ENCODE measurements at places on chromosomes 1 and 21.

DNA sequence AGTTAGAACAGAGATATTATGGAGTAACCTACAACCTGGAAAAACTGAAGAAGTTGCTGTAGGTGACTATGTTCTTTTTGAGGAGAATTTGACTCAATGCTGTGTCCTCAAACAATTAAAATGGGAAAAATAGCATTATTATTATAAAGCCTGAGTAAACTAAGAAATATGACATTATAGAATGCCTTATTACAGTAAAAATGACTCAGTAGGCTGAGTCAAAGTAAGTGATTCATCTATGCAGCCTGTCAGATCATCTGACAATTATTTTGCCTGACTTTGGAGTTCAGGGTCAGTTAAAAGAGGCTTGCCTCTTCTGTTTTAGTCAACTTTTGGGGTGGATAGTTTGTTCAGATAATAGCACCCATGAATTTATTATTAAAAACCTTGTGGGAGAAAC, 150.8 kb upstream of the PTGFR start:
- no peak for DNase-seq

DNA sequence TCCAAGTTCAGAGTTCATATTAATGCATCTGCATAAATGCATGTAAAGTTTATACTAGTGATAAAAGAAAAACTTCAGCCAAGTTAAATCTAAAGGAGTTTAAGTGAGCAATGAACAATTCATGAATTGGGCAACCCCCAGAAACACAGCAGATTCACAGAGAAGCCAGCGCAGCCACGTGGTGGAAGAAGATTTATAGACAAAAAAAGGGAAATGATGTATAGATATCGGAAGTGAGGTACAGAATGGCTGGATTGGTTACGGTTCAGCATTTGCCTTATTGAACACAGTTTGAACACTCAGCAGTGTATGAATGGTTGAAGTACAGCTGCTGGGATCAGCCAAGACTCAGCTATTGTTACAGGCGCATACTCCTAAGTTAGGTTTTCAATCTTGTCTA, 5.7 kb downstream of the AK5 start:
- DNase-seq = no peak

DNA sequence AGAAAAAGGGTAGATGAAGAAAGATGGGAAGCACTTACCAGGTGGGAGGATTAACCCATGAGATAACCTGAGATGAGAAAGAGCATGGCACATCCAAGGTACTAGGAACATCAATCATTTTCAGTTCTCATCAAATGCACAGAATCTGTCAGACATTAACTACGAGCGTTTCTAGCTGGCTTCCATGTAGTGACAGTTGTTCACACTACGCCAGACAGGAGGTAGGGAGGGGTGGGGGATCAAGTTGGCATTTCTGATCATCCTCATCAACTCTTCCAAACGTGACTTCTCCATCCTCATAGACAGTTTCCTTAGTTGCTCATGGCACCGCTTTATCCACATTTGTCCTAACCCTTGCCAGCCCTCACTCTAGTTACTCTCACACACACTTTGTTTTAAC, 120.2 kb downstream of the PLD5 start:
- no peak for DNase-seq

DNA sequence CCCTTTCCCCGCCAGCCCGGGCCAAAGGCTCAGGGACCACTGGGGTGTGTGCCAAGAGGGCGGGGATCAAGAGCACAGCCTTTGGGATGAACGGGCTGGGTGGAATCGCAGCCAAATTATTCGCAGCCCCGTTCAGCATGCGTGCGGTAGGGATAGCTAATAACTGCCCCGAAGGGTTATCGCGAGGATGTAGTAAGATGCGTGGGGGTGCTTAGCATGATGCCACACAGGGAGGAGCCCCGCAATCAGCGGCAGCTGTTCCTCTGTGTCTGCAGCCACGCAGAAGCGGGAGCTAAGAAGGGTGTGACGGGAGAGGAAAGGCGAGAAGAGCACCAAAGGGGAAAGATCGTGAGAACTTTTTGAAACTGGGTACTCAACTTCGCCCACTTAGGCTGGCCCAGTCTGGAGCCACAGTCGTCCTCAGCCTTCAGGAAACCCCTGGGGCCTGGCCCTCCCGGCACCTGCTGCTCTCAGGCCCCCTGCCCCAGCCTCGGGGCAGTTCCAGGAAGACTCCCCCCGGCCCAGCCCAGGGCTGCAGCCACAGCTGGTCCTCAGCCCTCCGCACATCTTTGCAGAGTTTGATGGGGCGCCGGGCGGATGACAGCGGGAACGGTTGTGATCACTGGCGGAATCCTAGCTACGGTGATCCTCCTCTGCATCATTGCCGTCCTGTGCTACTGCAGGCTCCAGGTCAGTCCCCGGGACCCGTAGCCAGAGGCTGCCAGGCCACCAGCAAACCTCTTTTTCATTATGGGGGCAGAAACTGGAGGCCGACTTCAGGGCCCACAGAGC, 64.9 kb downstream of the TOR1AIP2 start:
- DNase-seq = no peak

DNA sequence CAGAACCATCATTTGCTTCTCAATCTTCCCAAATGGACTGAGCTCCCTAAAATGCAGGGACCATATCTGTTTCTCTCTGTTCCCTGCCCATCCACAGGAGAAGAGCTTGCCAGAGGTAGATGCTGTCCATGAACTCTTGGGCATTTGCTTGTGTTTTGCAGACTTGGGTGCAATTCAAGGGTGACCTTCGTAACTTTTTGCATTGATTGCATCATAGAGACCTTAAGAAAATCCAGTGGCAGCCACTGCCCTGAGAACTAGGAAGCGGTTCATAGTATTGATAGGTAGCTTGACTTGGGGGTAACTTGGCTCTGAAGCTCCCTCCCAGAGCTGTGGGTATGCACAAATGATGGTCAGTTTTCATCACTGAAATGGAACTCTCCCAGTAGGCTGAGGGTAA, 34.3 kb upstream of the EDEM3 start:
- DNase-seq = no peak

DNA sequence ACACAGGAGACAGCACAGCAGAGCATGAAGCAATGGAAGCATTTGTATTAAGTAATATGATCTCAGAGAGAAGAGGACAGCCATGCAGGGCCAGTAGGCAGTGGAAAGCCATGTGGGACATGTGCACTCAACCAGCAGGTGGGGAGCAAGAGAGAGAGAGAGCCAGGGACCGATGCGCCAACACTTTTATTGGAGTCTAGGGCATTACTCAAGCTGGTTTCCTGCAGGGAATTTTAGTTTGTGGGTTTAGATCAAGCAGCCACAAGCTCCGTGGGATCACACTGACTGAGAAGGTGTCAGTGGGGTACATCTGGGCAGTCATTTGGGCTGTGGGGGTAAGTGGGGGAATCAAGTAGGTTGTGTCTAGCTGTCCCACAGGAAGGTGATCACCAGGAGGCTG, 137.1 kb downstream of the PCBP3 start:
- DNase-seq = no peak

- DNase-seq = no peak
Observed at GRCh38 chr1:184075055-184076029, 23.8 kb downstream of the TSEN15 start.

- DNase-seq = no peak
Observed at GRCh38 chr1:37237948-37238347, 203.6 kb upstream of the GRIK3 start.

- DNase-seq = no peak
Observed at GRCh38 chr1:174795806-174796205, 203.9 kb upstream of the CACYBP start.

DNA sequence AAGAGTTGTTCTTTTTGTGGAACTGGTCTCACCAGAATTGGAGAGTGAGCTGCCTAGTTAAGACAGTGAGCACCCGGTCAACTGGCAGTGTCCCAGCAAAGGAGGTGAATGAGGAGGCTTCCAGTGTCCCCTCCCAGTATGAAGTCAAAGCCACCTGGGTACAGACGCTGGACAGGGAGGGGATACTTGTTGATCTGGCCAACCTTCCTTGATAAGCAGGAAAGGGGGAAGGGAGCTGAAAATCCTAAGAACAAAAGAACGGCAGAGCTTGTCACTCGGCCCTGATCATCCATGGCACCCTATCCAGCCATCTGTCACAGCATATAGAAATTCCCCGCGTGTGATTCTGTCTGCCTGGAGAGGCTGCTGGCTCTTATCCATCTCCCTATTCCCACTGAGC, 91.5 kb downstream of the SSBP3 start:
- DNase-seq = no peak

DNA sequence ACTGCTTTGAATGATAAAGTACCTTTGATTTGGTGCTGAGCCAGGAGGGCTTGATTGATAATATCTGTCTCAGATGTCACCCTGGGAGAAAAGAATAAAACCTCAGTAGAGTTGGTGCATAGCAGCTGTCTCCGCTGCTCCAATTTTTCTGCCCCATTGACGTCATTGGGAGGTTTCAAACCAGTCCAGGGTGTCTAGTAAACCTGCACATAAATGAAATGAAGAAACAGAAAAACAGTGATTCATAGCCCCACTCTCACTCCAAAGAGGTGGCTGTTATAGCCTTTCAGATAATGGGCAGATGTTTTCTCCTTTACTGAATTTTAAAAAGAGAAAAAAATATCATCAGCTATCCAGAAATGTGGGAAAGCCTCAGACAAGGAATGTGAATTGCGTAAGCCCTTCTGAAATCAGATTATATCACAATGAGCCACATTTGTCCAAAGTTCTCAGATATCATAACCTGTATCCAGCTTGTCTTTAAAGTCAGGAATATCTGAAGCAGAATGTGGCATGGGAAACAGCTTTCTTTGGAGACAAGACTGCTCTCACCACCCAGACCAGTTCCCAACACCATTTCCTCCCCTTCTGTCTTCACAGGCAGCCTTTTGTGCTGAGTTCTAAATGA, 351.3 kb upstream of the SGIP1 start:
- no peak for DNase-seq

DNA sequence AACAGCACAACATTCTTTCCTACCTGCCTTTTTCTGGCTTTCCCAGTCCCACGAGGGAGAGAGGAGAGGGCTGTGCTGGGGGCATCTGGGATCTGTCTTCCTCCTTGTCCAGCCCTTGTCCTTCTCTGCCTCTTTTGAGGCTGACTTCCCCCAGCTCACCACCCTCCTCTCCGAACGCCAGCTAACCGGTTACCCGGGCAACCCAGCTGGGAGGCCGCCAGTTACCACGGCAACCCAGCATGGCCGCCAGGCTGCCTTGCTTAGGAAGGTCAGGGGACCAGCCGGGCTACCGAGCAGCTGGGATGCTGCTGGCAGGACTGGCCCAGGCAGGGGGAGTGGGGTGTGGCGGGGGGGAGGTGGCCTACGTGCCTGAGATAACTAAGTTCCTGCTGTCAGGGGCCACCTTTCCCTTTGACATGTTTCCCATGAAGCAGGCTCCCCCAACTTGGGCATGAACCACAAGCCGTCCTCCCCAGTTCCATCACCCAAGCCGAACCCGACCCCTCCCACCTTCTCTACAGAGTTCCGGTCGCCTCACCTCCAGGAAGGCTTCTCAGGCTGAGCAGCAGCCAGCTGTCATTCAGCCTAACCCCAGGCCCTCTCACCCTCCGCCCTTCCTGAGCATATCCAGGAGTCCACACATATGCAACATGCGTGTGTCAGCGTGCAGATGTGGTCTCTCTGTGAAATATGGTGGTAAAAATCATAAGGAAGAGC, 8.7 kb downstream of the PLEKHA6 start:
- DNase-seq = no peak

- no peak for DNase-seq
Observed at GRCh38 chr1:194731025-194731424, 1544.6 kb upstream of the B3GALT2 start.

DNA sequence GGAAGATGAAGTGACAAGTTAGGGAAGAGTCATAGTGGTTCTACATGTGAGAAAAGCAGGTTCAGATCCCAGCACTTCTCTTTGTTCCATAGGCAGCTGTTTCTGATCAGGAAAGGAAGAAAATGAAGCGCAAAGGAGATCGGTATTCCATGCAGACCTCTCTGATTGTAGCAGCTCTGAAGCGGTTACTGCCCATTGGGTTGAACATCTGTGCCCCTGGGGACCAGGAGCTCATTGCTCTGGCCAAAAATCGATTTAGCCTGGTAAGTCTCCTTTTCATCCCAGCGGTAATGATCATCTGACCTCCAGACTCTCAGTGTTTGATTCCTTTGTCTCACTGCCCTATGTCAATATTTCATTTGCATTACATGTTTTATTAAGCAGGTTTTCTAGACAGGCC, 173.6 kb downstream of the ZP4 start:
- no peak for DNase-seq

- no peak for DNase-seq
Observed at GRCh38 chr1:70990469-70991253, 57.0 kb downstream of the PTGER3 start.

DNA sequence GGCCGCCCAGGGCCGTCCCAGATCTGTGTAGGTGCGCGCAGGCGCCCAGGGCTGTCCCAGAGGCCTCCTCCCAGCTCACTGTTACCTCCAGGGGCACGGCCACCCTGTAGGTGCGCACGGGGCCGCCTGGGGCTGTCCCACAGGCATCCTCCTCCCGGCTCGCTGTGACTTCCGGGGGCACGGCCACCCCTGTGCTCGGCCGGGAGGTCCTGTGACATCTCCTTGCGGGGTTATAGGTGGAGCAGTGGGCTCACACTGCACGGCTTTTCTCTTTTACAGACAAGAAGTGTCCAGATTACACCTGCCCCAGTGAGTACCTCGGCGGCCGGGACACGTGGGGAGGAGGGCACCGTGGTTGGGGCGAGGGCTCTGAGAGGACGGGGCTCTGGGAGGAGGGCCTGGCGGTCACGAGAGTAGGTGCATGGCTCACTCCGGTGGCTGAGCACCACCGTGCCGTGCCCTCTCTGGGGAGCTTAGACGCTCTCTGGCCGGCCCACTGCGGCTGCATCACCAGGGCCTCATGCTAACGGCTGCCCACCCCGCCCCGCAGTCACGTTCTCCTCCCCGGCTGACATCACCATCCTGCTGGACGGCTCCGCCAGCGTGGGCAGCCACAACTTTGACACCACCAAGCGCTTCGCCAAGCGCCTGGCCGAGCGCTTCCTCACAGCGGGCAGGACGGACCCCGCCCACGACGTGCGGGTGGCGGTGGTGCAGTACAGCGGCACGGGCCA, 21.4 kb downstream of the COL6A1 start:
- DNase-seq = no peak

DNA sequence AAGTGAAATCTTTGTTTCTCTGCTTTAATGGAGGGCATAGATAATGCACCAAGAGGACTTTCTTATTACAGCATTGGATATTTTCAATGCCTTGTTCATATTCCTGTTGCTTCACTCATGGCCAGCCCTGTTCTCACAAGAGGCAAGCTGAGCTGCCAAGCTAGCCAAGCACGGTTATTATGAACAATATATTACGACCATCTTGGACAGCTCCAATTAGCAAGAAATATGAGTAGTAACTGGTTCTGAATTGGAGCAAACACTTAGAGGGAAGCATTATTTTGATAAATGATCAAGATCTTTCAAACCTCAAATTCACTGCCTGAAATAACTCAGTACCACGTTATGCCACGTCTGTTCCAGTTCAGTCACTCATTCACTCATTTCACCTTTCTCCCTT, 159.8 kb downstream of the SETD4 start:
- no peak for DNase-seq

DNA sequence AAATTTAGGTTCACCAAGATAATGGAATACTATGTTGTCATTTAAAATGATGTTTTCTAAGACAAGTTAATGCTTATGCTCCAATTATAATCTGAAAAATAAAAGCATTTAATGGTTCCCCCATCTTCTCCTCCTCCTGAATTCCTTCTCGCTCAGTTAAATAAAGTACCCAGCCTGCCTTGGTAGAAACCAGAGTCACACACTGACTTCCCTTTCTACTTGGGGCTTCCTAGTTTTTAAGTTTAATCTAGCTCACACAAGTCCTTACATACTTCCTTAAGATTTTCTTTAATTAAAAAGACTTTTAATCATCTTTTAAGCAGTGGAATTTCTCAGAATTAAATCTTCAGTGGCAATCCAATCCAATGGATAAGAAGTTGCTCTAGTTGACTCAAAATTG, 32.9 kb downstream of the CD58 start:
- DNase-seq = no peak

GRCh38 chr1:191432817-191433216, 725.4 kb upstream of the RGS18 start:
- no peak for DNase-seq
